Mesenchymal stem cell (in vitro differentiated cells and primary cell): ENCODE measurements at places on chromosomes 13 and 19.

GRCh38 chr13:74667656-74668203, 533.5 kb upstream of the KLF12 start:
- H3K27ac ChIP-seq = no peak overlapping the region
- no peaks in the 10 kb centered on the region for H3K4me1 ChIP-seq
- no peaks in the 10 kb centered on the region for H3K27me3 ChIP-seq

- DNase-seq = peak; percentile 19
- H3K4me1 ChIP-seq = no peaks in the 10 kb centered on the region
These were observed 260.9 kb downstream of the MTUS2 start for GRCh38 chr13:29081036-29081435.

- peaks cover 96% of the 10 kb centered on the region for H3K36me3 ChIP-seq
- no peaks in the 10 kb centered on the region for H3K27me3 ChIP-seq
- DNase-seq = no peak
- peaks cover 53% of the 10 kb centered on the region for H3K4me1 ChIP-seq
These were observed 14.9 kb downstream of the ARID3A start for GRCh38 chr19:940591-941291.

DNA sequence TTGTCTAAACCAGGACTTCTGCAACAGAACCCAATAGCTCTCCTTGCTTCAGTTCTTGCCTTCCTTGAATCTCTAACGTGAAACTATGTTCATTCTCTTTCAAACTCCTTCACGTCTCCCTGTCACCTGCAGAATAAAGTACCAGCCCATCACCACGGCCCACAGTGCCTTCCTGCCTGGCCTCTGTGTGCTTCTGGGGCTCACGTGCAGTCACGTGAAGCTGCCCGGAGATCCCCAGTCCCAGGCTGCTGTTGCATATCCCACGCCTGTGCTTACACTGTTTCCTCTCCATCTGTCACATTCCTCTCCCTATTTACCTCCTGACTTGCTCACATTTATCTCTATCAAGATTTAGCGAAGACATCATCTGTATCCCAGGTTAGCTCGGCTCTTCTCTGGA, 102.8 kb downstream of the STARD13 start:
- H3K36me3 ChIP-seq = peaks cover 2% of the 10 kb centered on the region
- no peak for DNase-seq
- no peak overlapping the region for H3K4me3 ChIP-seq
- H3K27ac ChIP-seq = peak overlapping the region; percentile 8

- H3K27ac ChIP-seq = no peak overlapping the region
- DNase-seq = no peak
- no peaks in the 10 kb centered on the region for H3K36me3 ChIP-seq
- H3K4me3 ChIP-seq = no peak overlapping the region
These were observed 4.2 kb downstream of the ATP4A start for GRCh38 chr19:35559281-35559659.

DNA sequence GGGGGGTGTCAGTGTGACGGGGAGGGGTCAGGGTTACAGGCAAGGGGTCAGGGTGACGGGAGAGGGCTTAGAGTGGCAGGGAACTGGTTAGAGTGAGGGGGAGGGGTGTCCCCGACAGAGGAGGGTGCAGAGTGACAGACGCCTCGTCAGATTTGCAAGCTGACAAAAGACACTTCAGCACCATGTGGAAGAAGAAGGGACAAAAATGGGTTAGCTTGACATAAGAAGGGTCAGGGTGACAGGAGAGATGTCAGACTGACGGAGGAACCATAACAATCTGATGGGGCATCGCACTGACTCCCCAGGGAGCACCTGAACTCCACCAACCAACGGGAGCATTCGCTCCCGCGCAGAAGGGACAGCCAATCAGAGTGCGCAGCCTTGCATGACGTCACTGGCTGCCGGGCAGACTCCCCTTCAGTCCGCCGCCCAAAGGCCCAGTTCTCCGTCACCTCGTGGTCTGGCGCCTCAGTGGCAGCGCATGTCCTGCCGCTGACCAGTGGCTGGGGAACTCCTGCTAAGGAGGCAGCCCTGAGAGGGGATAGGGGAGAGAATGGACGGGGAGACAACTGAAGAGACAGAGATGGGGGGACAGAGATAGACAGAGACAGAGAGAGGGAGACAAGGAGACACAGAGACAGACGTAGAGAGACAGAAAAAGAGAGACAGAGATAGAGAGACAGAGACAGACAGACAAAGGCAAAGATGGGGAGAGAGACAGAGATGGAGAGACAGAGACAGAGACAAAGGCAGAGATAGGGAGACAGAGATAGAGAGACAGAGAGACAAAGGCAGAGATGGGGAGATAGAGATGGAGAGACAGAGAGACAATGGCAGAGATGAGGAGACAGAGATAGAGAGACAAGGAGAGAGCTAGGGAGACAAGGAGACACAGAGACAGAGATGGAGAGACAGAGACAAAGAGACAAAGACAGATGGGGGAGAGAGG, 30.2 kb downstream of the C19orf81 start:
- no peaks in the 10 kb centered on the region for H3K4me1 ChIP-seq
- no peaks in the 10 kb centered on the region for H3K36me3 ChIP-seq
- no peak overlapping the region for H3K4me3 ChIP-seq
- DNase-seq = peak; percentile 8
- no peak overlapping the region for H3K27ac ChIP-seq
- no peaks in the 10 kb centered on the region for H3K27me3 ChIP-seq

DNA sequence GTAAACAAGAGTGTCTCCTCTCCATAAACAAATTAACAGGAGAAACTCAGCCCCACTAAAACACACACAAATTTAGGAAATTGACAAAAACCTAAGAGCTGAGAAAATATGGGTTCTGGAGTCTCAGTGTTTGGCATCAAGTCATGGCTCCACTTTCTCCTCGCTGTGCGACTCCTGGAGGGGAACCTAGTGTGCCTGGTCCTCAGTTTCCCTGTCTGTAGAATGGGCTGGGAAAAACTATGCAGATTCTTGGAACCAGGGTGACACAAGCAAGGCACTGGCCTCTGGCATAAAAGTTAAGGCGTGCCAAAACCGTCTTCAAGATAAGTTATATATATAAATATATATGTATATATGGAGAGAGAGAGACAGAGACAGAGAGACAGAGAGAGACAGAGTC, 83.9 kb downstream of the INSR start:
- H3K27ac ChIP-seq = no peak overlapping the region
- H3K36me3 ChIP-seq = no peaks in the 10 kb centered on the region
- no peaks in the 10 kb centered on the region for H3K4me1 ChIP-seq
- H3K27me3 ChIP-seq = no peaks in the 10 kb centered on the region
- H3K4me3 ChIP-seq = no peak overlapping the region

DNA sequence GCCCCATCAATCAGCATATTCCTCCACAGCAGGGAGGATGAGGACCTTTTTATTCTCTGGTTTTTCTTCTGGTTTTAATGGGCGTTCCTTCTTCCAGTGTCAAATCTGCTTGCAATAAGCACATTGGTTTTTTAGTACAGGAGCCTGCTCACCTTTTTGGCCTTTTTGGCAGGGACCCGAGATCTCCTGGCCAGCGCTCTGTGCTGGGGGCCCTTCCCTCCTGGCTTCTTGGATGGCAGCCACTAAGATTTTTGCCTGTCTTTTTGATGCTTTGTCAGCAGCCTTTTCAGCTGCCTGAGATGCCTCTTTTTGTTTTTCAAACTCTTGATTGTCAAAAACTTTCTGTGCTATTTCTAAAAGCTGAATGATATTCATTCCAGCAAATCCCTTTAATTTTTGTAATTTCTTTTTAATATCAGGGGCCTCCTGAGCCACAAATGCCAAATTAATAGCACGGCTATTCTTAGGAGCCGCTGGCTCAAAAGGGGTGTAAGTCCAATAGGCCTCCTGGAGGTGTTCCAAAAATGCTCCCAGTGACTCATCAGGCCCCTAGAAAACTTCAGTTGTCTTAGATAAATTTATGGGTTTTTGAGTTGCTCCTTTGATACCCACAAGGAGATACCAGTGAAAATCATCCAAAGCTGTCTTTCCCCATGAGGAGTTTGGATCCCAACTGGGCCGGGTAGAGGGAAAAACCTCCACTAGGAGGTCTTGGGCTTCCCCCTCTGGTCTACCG, 73.0 kb downstream of the ZNF100 start:
- no peak overlapping the region for H3K27ac ChIP-seq
- H3K4me1 ChIP-seq = no peaks in the 10 kb centered on the region
- H3K27me3 ChIP-seq = no peaks in the 10 kb centered on the region
- DNase-seq = no peak
- H3K4me3 ChIP-seq = no peak overlapping the region

DNA sequence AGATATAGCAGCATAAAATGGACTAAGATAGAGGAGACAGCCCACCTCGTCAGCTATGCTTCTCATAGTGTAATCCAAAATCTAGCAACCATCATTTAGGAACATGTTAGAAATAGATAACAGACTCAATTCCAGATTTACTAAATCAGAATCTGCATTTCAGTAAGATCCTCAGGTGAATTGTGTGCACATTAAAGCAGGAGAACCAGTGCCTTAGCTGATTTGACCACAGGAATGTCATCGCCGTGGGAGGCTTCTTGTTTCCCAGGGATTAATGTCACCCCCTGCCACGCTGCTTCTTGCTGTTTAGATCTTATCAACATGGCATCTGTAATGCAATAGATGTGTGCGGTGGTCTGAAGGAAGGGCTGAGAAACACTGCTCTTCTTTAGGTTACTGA, 84.0 kb downstream of the GPC5 start:
- no peak overlapping the region for H3K4me3 ChIP-seq
- H3K27me3 ChIP-seq = no peaks in the 10 kb centered on the region
- H3K27ac ChIP-seq = no peak overlapping the region

- no peaks in the 10 kb centered on the region for H3K4me1 ChIP-seq
- no peak overlapping the region for H3K27ac ChIP-seq
- no peaks in the 10 kb centered on the region for H3K27me3 ChIP-seq
- no peak for DNase-seq
These were observed 760.4 kb downstream of the PCDH9 start for GRCh38 chr13:66469745-66470144.
